ENCODE measurements at places on chromosomes 5 and 9.

DNA sequence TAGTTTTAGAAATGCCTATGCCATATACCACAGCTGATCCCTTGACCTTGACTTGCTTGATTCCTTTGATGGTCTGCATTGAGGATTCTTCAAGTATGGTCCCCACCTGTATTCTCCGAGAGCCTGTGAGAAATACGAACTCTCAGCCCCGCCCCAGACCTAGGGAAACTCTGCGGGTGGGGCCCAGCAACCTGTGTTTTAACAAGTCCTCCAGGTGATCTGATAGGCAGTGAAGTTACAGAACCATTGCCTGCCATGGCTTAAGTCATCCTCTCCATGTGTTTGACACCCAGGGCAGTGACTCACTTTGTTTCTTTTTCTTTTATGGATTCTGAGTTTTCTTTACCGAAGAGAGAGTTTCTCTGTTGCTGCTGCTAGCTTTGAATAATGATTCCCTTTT is 18.5 kb downstream of the FRMPD1 start:
- no peak for DNase-seq

DNA sequence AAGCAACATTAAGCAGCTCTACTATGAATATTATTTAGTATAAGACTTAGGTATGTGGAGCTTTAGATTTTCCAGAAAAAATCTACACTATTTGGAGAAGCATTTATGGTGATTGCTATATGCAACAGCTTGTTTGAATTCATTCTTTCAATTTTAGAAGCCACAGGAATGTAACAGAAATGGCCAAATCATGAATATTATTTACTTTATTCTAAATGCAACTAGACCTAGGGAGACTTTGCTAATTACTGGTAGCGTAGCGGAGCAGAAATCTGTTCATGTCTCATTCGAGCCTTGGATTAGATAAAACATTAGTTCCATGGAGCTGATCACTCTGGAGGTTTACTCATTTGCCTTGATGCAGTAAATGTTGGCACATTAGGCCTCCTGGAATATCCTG is 290.2 kb downstream of the ZNF608 start:
- DNase-seq: no peak

DNA sequence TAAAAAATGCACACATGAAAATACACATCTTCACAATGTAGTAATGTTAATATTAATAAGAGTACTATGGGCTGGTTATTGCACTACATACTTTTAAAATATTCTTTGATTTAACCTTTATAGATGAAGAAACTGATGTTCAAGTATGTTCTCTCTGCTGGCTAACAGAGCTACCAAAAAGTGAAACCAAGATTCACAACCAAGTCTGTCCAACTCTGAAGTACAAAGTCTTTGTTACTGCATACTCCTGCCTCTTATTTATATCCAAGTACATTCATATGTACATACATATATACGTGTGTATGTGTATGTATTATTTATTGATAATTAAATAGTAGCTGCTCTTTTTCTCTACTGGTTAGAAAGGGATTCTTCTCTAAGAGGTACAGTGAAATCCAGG is 325.6 kb downstream of the BNC2 start:
- no peak for DNase-seq

- no peak for DNase-seq
These were observed at the start of gene CARTPT for GRCh38 chr5:71719063-71719964. Gene CARTPT (plus strand): TSS chr5:71719275. CDS start chr5:71719294, 19 bp downstream.

DNA sequence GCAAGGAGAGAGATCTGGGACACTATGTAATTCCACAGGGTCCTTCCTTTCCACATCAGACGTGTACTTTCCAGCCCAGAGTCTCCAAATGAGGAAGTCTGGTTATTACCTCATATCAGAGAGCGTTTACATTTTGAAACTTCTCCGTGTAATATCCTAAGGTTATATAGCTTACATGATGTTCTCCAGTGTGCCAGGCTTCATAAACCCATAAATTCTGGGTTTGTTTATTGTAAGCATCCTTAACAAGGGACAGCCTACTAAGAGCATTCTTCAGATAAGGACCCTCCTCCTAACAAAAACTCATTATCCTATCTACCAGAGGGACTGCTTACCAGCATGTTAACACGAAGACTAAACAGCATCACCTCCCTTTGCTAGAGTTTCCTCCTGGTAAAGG is 17.9 kb downstream of the SRFBP1 start:
- no peak for DNase-seq

GRCh38 chr9:38032266-38033110 is 36.5 kb downstream of the SHB start:
- DNase-seq: no peak

DNA sequence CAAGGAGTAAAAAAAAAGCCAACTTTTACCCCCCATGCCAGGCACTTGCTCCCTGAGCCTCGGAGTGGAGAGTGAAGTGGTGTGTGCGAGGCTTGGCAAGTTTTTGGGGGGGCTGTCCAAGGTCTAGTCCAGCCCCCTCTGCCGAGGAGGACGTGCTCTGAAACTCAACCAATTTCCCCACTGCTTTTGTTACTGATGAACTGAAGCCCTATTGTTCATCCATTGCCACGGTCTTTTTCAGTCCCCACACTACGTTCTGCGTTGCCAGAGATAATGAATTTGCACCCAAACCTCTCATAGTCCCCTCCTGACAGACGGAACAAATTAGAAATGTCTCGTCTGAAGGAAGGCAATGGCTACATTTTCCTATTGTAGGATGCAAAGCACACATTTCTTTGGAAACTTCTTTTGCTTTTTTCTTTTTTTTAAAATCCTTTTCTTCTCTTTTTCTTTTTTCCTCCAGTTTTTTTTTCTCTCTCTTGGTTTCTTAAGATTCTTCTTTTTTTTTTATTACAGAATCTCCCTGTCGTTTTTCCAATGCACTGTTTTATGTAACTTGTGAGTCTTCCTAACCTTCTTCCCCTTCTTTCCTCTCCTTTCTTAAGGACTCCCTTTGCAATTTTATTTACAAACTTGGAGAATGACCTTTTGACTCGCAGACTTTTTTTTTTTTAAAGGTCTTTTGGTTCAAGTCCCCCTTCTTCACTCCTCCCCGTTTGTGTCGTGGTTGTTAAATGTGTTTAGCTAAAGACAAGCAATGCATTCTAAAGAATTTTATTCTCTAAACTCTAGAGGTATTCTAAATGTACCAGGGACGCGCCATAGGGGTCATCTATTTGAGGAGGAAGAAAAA is 209.5 kb downstream of the MEF2C start:
- DNase-seq: no peak

GRCh38 chr5:173659423-173659822 is 43.0 kb upstream of the BOD1 start:
- DNase-seq: no peak

GRCh38 chr9:35267710-35268109 is 105.9 kb downstream of the UNC13B start:
- no peak for DNase-seq

GRCh38 chr9:125277411-125277810 is 15.8 kb downstream of the GAPVD1 start:
- no peak for DNase-seq

DNA sequence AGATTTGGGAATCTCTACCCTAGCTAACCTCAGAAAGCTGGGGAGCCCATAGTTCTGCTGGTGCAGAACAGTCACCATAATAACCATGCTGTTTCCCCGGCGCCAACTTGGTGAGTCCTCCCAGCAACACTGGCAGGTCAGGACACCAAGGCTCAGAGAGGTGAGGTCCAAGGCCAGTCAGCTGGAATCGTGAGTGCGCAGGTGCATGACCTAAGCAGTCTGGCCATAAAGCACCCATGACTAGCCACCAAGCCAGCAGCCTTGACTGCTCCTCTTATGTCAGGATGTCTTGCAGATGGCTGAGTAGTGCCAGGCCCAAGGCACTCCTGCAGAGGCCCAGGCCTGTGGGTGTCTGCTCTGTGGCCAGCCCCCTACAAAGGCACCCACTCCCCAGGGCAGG is 2.6 kb downstream of the RNF44 start:
- no peak for DNase-seq

DNA sequence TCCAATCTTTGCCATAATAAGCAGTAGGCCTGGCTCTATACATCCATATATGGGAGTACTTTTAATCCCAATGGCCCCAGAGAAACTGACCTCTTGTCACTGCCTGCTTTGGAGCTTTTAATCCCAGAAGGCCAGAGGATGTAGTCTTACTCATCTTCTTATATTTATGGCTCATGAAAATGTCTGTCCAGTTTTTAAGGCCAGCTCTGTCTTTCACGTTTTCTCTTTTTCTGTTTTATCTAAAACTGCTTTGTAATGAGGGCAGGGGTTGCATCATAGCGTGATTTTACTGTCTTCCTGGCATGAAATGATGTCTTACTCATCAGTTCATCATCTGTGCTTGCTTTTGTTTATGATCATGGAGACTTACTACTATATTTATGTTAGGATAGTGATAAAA is 1094.9 kb downstream of the MAT2B start:
- DNase-seq: no peak

DNA sequence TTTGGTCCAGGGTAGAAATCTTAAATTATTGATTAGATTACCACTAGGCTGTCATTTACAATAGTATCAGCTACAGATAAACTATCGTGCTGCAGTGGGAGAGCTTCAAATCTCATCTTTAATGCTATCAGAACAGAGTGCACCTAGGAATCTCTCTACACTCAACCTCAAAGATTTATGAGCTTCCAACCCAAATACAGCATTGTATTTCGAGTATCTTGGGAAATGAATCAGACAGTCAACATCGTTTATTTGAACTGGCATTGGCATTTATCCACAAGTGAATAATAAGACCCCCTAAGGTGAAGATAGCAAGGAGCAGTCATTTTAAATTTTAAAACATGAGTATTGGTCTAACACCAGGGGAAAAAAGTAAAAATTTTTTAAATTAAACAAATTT is 1203.2 kb downstream of the CDH12 start:
- DNase-seq: no peak

GRCh38 chr5:96537386-96537785 is 104.3 kb upstream of the PCSK1 start:
- peak; percentile 17 for DNase-seq

GRCh38 chr9:70557661-70558369 is 143.4 kb upstream of the KLF9 start:
- DNase-seq: no peak

- no peak for DNase-seq
These were observed 5.2 kb downstream of the SH3RF2 start for GRCh38 chr5:145941448-145942130.

DNA sequence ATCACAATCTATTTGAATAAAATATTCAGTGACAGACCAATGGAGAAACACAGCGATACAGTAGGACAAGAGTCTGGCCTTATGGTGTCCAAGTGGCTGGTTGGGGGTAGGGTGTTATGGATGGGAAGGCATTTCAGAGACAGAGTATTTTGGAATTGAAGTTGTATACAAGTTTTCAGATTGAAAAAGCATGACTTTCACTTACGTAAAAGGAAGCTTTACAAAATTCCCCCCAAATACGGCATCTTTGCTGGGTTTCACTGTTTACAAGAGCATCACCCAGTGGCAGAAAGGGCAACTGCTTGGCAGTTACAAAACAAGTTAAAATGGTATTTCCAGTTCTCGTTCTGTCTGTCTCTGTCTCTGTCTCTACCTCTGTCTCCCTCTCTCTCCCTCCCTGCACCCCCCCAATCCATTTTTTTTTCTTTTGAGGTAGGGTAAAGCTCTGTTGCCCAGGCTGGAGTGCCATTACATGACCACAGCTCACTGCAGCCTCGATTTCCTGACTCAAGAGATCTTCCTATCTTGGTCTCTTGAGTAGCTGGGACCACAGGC is 86.2 kb downstream of the PTPN3 start:
- no peak for DNase-seq

GRCh38 chr5:94057655-94058054 is 316.3 kb upstream of the POU5F2 start:
- DNase-seq: no peak

Measured in activated T-helper 2 cell treated with anti-CD3 and anti-CD28 coated beads, Interferon-gamma antibody, Interleukin-2, Interleukin-4, amounts not matched to agents 10 μg/mL and 5 μg/mL and 100 μg/mL, durations not matched to agents 14 hours and 24 hours and 36 hours (primary cell).